Hippocampal formation (tissue), 2 donors: ENCODE measurements at places on chromosomes 16 and 17.

GRCh38 chr17:81852237-81852636, 8.1 kb downstream of the P4HB start:
- DNase-seq: no peak

DNA sequence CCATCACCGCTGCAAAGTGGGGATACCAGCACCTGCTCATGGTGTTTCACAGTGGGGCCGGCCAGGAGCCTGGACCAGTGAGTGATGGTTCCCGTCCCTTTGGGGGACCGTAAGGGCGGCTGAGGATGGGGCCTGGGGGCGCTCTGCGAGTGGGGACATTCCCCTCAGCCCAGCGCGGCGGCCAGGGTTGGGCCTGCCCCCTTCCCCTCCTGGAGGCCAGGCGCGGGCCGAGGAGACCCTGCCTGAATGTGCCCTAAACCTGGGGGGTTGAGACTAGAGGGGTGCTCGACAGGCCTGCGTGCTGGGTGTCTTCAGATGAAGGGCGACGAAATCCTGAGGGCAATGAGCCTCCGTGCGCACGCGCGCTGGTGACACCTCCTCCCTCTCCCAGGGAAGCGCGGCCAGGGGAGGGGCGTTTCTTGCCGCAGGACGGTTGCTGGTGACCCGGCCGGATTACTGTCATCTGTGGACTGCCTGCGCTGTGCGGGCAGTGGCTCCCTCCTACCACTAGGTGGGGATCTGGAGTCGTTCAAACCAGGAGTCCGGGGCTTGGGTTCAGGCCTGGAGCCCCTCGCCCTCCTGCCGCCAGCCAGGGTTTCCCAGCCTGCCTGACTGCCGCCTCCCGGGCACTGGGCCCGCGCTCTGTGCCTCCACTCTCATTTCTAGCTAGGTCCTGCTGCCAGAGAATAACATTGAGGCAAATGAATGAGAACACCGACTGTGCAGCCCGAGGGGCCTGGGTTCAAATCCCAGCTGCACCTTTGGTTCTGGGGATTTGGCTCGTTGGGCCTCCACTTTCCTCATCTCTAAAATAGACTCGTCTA, 17.1 kb downstream of the TBX2 start:
- peak; percentile 59 for DNase-seq

DNA sequence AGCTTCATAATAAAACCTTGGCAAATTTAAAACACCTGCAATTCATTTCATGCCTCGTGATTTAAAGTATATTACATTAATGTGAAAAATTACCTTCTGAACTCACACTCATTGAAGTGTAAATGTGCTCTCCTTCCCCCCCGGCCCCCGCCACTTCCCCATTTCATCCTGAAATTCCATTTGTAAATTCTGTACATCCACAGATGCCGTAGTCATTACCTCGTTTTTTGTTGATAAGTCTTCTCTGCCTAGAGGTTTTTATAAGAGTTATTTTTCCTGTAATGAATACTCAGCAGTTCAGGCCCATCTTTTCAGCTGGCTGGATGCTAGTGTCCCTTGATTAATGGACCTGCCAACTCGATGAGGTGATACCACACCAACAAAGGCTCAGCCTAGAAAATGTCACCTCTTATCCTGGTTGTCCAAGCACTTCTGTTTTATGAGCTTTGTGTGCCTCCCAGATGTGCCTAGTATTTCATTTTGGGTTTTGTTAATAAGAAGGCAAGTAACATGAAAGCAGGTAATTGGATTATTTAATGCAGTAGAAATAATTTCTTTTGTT, 64.8 kb upstream of the KIFC3 start:
- no peak for DNase-seq

DNA sequence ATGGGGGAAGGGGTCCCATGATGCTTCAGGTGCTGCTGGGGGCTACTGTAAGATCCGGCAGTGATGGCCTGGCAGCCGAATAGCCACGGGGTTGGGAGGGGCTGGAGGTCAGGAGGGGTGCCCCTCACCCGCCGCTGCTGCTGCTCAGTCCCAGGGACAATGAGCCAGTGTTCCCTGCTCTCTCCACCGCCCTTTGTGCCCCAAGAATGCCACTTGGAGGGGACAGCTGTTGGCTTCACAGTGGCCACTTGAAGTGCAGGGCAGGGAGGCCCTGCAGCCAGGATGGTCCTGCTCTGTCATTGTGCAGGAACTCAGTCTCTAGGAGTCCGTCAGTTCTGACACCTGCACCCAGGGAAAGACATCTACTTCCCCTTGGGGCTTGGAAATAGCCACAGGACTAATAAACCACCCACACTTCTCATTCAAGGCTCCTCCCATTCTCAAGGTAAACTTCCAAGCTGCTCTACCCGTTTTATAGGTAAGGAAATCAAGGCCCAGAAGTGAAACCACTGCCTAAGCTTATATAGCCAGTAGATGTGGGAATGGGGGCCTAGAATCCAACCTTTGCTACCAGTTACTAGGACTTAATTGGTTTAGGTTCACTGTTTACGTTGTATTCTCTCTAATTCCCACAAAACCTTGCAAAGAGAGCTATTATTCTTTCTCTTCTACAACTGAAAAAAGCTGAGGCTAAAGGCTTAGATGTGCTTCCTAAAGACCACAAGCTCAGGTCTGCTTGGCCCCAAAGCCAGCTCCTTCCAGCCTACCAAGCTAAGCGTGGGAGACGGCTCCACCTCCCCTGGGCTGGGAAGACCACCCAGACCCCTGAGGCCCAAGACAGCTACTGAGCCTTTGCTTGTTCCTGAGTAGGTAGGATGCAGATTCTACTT, 6.2 kb upstream of the CPSF4L start:
- peak; percentile 77 for DNase-seq

- no peak for DNase-seq
Measured at GRCh38 chr16:78060809-78061208, 38.5 kb downstream of the CLEC3A start.

DNA sequence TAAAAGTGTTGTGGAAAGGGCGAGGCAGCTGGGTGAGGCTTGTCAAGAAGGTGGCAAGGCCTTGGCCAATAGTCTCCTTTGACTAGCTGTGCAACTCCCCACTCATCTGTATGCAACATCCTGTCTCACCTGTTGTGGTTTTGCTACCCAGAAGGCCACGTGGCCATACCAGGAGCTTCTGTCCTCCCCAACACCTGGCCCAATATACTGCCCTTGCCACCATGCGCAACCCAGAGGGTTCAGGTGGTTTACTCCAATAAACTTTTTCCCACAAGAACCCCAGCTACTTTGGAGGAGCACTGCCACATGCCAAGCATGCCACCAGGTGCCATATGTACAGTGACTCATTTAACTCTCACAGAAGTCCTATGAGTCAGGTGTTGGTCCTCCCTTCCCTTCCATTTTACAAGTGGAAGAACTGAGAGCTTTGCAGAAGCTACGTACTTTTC, 10.2 kb downstream of the MYO19 start:
- no peak for DNase-seq

GRCh38 chr16:12553191-12553590, 250.5 kb downstream of the CPPED1 start:
- no peak for DNase-seq

DNA sequence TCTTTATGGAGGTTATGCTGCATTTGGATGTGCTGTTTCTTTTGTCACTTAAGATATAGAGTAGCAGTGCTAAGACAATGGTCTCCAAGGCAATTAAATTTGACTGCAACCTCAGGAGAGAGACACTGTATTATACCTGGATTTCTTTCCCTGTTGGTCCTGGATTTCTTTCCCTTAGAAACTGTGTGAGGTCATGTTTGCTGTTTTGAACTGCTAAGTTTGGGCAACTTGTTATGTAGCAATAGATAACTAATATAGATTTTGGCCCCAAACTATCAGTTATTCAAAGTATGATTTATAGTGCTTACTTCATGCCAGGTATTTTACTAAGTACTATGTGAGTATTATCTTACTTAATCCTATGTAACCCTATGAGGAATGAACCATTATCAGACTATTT, 458.4 kb downstream of the HS3ST3B1 start:
- DNase-seq: no peak

DNA sequence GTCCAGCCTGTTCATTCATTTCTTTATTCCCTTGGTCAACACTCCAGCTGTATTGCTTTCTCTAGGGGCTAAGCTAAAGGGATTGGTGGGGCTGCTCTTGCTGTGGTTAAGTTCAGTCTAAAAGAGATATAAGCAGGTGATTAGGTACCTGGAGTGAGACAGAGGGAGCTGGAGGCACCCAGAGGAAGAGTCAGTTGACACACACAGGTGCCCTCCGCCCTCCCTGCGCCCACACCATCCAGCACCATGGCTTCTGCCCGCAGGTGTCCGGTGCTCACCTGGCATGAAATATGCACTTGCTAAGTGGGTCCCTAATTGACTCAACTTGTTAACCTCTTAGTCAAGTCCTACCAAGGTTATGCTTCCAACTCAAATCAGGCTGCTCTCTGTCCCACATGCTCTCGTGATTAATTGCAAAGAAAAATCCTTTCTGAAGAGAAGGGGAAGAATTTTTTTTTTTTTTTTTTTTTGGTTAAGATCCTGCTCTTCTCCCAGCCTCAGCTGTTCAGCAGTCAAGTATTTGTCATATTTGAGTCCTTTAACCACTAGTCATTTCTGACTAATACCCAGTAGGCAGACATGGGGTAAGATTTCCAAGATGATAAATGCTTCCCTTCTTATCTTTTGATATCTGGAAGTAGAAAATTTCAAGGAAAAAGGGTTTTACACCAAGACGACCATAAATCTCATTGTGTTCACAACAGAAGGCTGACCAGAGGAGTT, 199.8 kb upstream of the WSCD1 start:
- no peak for DNase-seq

GRCh38 chr17:67819722-67820121, 5.6 kb upstream of the BPTF start:
- no peak for DNase-seq

- DNase-seq: no peak
Measured at GRCh38 chr17:39787743-39788484, 50.2 kb downstream of the GRB7 start.

- no peak for DNase-seq
Measured at GRCh38 chr16:85759136-85759535, 8.2 kb upstream of the C16orf74 start.
